ENCODE measurements at places on chromosomes 4 and X. TPM values are rescaled to one million over a fixed set of nuclear protein-coding genes. Genes with fewer than 3 reads are reported as not detected.

GRCh38 chr4:80201252-80202151 lies 4.2 kb downstream of the PRDM8 start:
- H3K27ac ChIP-seq, result peak overlapping the region; percentile 75
- no peaks in the 10 kb centered on the region for H3K36me3 ChIP-seq
- DNase-seq, result peak; percentile 75
- peak overlapping the region; percentile 68 for H3K4me3 ChIP-seq

GRCh38 chrX:45959567-45959966 lies 585.7 kb downstream of the ZNF674 start:
- no peak for DNase-seq
- H3K27me3 ChIP-seq, result no peaks in the 10 kb centered on the region
- H3K4me1 ChIP-seq, result no peaks in the 10 kb centered on the region
- H3K36me3 ChIP-seq, result no peaks in the 10 kb centered on the region
- H3K27ac ChIP-seq, result no peak overlapping the region

The ADRA2C gene
- total RNA-seq, result 2.5 TPM

The PDGFRA gene
- total RNA-seq, result 245 TPM

DNA sequence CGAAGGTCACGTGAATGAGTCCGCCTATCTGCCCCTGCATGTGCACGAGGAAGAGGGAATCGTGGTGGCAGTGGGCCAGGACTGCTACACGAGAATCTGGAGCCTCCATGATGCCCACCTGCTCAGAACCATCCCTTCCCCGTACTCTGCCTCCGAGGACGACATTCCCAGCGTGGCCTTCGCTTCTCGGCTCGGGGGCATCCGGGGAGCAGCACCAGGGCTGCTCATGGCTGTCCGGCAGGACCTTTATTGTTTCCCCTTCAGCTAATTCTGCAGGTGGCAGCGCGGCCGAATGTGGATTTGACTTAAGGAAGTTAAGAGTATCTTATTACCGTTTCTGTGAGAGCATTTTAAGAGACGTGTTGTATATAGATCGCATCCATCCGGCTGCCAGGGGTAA lies 1.2 kb downstream of the DCAF4L1 start:
- H3K27ac ChIP-seq, result no peak overlapping the region
- no peaks in the 10 kb centered on the region for H3K36me3 ChIP-seq
- no peak overlapping the region for H3K4me3 ChIP-seq
- H3K4me1 ChIP-seq, result no peaks in the 10 kb centered on the region
- no peaks in the 10 kb centered on the region for H3K27me3 ChIP-seq
- no peak for DNase-seq

- peak overlapping the region; percentile 59 for H3K27ac ChIP-seq
- no peaks in the 10 kb centered on the region for H3K36me3 ChIP-seq
- H3K4me3 ChIP-seq, result peak overlapping the region; percentile 38
- H3K27me3 ChIP-seq, result no peaks in the 10 kb centered on the region
- DNase-seq, result no peak
- H3K4me1 ChIP-seq, result peaks cover 2% of the 10 kb centered on the region
Observed at GRCh38 chr4:139665079-139665689, 435 bp upstream of the MGST2 start.
